ENCODE measurements at places on chromosomes 6 and 20.

GRCh38 chr6:110013386-110013785, 35.3 kb downstream of the GPR6 start:
- ATAC-seq, result no peak

GRCh38 chr6:144920391-144920961, 635.3 kb downstream of the UTRN start:
- ATAC-seq, result no peak

DNA sequence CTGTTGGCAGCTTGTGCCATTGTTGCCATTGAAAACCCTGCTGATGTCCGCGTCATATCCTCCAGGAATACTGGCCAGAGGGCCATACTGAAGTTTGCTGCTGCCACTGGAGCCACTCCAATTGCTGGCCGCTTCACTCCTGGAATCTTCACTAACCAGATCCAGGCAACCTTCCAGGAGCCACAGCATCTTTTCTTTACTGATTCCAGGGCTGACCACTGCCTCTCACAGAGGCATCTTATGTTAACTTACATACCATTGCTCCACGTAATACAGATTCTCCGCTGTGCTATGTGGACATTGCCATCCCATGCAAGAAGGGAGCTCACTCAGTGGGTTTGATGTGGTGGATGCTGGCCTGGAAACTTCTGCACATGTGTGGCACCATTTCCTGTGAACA, 221.8 kb upstream of the FAM83B start:
- ATAC-seq, result no peak

- ATAC-seq, result no peak
These were observed 41.3 kb downstream of the MTFR2 start for GRCh38 chr6:136208783-136209182.

All from motor neuron (in vitro differentiated cells).